ENCODE measurements at places on chromosomes 3 and 15.

DNA sequence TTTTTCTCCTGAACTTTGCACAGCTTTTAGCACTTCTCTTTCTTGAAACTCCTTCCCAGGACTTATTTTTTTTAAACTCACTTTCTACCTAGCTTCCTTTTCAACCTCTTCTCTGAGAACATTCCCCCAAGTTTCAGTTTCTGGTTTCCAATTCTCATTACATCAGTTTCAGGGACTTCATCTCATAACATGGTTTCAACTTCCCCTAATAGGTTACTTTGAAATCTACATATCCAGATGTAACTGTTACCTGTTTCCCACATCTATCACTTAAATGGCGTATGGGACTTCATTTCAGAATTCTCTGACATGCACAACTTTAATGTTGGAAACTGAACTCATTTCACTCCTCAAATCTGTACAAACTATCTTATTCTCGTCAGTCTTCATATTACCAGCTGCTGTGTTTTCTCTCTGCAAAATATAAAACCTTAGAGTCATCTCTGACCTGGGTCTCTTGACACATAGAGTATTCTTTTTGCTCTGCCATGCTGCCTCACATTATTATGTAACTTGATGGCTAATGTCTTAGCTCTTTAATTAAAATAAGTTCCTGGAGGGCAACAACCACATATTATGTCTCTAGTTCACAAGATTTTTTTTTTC is 58.4 kb downstream of the NME9 start:
- no peak for DNase-seq

- DNase-seq, result no peak
Measured at GRCh38 chr15:69891606-69892005, 206.1 kb downstream of the TLE3 start.

DNA sequence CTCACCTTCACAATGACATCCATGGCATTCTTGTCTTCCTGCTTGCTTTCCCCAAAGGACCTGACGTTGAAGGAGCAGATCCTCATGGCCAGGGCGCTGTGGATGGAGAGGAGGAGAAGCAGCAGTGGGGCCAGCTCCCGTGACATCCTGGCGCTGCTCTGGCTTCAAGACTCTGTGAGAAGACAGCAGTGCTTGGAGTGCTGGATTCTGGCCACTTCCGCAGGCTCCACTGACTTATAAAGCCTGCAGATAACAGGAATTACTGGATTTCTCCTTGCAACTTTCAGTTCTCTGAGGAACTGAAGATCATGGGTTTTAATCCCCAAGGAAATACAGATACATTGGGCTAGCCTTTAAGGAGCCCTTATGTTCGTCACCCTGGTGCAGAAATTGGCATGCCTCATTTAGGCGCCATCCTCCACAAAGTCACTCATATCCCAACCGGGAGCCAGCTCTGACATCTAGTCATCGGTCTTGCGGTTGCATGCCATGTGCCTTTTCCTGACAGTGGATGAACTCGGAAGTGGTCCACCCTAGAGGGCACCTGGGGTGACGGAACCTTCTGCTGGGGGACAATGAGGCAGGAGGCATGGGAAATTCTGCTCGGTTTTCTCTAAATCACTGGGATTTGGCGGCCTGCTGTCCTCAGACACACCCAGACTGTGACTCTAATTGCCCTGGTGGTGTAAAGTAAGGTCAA is at the start of gene DNASE1L3:
DNASE1L3 (minus strand) TSS at position 212 of the 700 bp plus-strand sequence; CDS start at position 146, 66 bp downstream.
- no peak for DNase-seq

DNA sequence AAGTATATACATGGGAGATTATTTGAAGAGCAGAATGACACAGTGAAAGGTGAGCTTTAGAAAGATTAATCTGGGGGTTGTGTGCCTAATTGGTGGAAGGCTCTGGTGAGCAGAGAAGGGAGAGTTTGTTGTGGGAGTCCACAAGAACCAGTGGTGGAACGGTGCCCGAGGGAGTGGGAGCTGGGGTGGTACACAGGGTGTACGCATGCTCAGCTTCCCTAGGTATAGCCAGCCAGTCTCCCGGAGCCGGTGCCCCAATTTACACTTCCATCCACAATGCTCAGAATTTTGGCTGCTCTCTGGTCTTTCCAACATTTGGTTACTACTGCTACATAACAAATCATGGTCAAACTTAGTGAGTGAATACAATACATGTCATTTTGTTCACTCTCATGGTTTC is 92.5 kb downstream of the MITF start:
- no peak for DNase-seq

GRCh38 chr15:100338971-100339444 is 2.8 kb downstream of the ADAMTS17 start:
- DNase-seq, result no peak

GRCh38 chr15:71228403-71228802 is 113.1 kb downstream of the THSD4 start:
- no peak for DNase-seq

GRCh38 chr3:115961380-115961779 is 338.1 kb downstream of the GAP43 start:
- no peak for DNase-seq

DNA sequence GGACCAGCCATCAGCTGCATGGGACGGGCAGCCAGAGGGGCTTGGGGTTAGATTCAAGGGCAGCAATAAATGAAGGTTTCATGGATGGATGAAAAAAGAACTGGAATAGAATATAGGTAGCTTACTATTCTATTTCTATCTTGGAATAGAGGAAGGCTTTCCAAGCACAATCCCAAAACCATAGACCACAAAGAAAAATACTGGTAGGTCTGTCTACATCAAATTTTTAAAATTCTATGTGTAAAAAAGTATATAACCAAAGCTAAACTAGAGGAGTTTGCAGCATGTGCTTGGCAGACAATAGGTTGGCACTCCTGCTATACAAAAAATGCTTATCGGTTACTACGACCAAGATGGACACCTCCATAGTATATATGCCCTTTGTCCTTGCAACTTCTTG is 7.2 kb upstream of the FBLN2 start:
- no peak for DNase-seq

DNA sequence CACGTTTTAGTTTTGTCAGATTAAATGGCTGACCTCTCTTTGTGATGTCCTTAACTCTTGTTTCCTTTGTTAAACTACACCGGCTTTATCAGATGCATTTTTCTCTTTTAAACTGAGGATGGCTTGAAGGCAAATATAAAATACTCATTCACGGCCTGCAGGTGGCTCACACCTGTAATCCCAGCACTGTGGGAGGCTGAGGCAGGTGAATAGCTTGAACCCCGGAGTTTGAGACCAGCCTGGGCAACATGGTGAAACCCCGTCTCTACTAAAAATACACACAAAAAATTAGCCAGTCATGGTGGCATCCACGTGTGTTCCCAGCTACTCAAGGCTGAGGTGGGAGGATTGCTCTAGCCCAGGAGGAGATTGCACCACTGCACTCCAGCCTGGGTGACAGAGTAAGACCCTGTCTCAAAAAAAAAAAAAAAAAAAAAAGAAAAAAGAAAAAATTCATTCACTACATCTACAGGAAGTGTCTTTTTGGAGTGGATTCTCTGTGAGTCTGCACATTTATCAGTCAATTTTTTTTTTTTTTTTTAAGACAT is 34.7 kb upstream of the SACM1L start:
- DNase-seq, result no peak

DNA sequence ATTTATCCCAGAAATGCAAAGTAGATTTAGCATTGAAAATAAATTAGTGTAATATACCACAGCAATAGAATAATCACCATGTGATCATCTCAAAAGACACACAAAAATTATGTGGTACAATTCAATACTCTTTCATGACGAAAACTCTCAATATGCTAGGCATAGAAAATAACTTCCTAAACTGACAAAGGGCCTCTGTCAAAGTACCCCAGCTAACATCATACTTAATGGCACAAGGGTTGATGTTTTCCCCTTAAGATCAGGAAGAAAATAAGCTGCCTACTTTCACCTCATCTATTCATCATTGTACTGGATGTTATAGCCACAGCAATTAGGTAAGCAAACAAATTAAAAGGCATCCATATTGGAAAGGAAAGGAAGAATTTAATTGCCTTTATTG is 22.7 kb upstream of the NIPA2 start:
- no peak for DNase-seq

DNA sequence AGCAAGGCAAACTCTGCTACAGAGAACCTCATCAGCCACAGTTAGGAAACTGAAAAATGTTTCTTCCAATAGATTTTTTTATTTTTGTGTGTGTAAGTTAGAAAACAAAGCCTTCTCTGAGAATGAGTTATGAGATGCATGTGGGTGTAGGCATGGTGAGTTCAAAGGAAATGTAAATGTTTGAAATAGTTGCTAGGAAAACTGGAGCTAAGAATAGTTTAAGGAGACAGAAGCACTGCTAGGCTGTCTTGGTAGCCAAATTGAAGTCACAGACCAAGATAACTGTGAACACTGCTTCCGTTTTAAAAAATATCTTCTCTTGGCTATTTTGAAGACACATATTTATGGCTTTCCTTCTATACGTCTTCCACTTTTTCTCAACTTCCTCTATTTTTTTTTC is 1501.2 kb upstream of the CADM2 start:
- no peak for DNase-seq

GRCh38 chr3:58625196-58625824 is 41.3 kb downstream of the FAM3D start:
- DNase-seq, result no peak

GRCh38 chr15:61830536-61831330 is 229.5 kb downstream of the VPS13C start:
- no peak for DNase-seq

- no peak for DNase-seq
Measured at GRCh38 chr3:178291574-178292370, 244.5 kb upstream of the KCNMB2 start.

DNA sequence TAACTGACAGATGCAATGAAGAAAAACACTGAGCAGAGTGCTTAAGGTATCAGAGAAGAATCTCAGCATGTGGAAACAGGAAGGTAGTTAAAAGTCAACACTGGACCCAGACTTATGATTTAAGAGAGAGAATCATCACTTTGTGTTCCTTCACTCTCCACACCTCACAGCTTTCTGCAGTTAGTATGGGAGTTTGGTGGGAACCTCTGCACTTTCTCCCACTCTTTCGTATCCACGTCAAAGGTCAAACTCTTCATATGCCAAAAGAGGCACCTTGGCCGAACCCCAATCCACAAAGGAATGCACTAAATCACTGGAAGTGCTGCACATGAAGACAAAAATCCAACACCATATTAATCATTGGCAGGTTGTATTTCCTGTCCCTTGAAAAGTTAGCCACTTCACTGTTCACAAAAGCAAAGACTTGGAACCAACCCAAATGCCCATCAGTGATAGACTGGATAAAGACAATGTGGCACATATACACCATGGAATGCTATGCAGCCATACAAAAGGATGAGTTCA is 361.2 kb downstream of the MAGI1 start:
- DNase-seq, result no peak

GRCh38 chr3:38008191-38008701 is 17.7 kb downstream of the VILL start:
- DNase-seq, result no peak

DNA sequence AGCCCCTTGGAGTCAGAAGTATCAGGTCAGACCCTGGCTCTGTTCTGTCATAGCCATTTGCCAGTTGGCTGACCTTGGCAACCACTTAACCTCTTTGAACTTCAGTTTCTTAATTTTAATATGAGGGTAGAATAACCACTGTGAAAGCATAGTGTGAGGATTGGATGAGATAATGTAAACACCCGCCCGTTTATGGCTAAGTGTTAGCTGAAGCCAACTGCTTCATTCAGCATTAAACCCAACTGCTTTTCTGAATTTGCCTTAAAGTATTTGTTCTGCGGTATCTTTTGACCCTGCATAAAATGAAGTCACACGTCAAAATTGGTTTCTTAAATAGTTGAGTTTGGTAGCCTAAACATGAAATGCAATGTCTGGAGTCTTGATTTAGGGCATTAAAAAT is 121.5 kb upstream of the ABHD17C start:
- DNase-seq, result no peak

- no peak for DNase-seq
Measured at GRCh38 chr15:94056314-94056713, 175.0 kb upstream of the MCTP2 start.

- DNase-seq, result no peak
Measured at GRCh38 chr15:79970624-79971434, at the start of gene BCL2A1. Gene BCL2A1 (minus strand): TSS chr15:79971196. CDS start chr15:79971119, 77 bp downstream.

- DNase-seq, result no peak
Measured at GRCh38 chr3:155609586-155609985, 135.3 kb downstream of the PLCH1 start.

GRCh38 chr3:105174017-105174615 is 192.6 kb upstream of the ALCAM start:
- no peak for DNase-seq

GRCh38 chr3:71436337-71436736 is 147.2 kb downstream of the FOXP1 start:
- no peak for DNase-seq

- peak; percentile 33 for DNase-seq
Measured at GRCh38 chr15:99452728-99453636, 112.8 kb upstream of the MEF2A start.

GRCh38 chr3:10890665-10891064 is 74.6 kb downstream of the SLC6A11 start:
- DNase-seq, result no peak

DNA sequence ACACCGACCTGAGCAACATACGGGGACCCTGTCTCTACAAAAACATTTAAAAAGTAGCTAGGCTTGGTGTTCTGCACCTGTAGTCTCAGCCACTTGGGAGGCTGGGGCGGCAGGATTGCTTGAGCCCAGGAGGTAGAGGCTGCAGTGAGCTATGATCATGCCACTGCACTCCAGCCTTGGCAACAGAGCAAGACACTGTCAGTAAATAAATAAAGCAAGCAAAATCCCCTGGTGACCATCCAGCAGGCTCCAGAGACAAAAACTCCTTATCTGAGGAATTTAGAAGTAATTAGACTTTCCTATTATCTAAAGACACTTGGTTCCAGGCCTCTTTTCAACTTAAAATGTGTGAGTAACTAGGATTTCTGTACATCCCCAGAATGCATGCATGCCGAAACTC is 29.5 kb upstream of the ZNF774 start:
- no peak for DNase-seq

GRCh38 chr3:123723522-123724168 is 138.8 kb upstream of the HACD2 start:
- peak; percentile 79 for DNase-seq

- DNase-seq, result no peak
Measured at GRCh38 chr3:126870608-126871210, 112.2 kb upstream of the PLXNA1 start.

GRCh38 chr3:13764161-13764560 is 115.7 kb downstream of the WNT7A start:
- no peak for DNase-seq

DNA sequence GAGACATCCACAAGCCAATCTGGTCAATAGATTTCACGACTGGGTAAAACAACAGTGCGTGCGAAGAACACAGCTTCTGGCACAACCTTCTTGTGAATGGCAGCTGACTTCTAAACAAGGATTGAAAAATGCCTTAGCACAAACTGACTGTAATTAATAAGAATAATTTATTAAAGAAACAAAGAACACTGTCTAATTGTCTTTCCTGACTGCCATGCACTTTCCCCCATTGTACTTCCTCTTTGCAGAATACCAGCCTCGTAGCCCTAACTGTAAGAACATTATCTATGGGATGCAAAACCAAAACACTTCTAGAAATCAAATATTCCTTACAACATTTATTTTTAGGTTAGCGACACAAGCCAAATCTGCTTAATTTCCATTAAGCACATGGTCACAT is 6.5 kb downstream of the FOXP1 start:
- no peak for DNase-seq

Measured in D341Med (cell line).